ENCODE measurements at places on chromosomes 7 and 10.

DNA sequence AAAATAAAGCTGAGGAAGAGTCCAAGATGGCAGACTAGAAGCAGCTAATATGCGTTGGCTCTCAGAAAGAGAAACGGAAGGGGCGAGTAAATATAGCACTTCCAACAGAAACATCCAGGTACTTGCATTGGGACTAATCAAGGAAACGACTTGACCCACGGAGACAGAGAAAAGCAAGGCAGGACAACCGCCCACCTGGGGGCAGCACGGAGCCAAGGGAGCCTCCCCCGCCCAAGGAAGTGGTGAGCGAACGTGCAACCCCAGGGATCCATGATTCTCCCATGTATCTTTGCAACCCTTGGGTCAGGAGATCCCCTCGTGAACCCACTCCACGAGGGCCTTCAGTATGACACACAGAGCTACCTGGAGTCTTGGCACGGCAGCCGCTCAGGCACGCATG lies 45.4 kb upstream of the GRM3 start:
- DNase-seq: no peak

GRCh38 chr10:130141878-130142277 lies 5.7 kb downstream of the GLRX3 start:
- DNase-seq: no peak

GRCh38 chr7:11747715-11748485 lies 84.1 kb downstream of the THSD7A start:
- no peak for DNase-seq

DNA sequence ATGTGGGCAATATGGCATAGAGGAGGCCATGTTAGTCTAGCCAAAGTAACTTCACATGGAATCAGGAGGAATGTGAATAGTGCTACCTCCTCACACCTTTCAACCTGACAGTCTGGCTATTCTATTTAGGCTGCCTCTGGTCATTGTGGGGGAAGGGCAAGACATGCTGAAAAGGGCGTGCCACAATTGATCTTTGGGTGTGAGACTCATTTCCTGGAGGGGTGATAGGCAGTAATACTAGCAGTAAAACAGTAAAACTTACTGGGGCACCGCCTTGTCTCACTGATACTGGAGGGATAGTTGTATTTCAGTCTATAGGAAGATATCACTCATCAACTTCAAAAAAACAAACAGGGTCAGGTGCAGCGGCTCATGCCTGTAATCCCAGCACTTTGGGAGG lies 88.7 kb downstream of the TMEM168 start:
- DNase-seq: no peak

GRCh38 chr10:17075533-17076359 lies 53.9 kb downstream of the CUBN start:
- DNase-seq: no peak

- DNase-seq: no peak
Observed at GRCh38 chr10:104325436-104326435, 12.5 kb downstream of the ITPRIP start.

DNA sequence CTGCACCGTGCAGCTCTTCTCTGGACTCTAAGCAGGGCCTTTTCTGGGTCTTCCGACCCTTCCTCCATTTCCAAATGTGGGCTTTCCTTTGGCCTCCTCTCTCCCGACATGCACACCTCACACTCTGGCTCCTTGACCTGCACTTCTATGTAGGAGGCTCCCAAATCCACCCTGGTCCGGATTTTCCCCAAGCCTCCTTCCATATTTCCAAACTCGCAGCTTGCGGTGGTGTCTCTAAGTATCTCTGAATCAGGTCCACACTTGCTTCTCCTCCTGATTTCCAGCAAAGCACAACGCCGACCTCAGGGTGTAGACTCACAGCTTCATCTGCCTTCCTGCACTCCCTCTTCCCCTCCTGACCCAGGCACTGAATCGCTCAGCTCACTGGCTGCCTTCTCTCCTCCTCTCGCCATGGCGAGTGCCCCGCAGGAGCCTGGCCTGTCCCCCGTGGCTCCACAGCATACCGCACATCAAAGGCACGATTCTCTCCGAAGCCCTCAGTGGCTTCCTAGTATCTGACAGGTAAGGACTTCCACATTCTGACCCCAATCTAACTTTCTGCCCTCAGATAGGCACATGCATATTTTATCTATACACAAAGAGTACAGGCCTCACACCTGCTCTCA lies 27.8 kb downstream of the DIP2C start:
- no peak for DNase-seq

- no peak for DNase-seq
Observed at GRCh38 chr10:83945982-83946718, 193.2 kb upstream of the GHITM start.

GRCh38 chr10:121088524-121088923 lies 237.4 kb downstream of the WDR11 start:
- no peak for DNase-seq

GRCh38 chr10:108039821-108040584 lies 875.5 kb upstream of the SORCS1 start:
- no peak for DNase-seq
